ENCODE measurements at places on chromosomes 7 and 10. TPM values are rescaled to one million over a fixed set of nuclear protein-coding genes. Genes with fewer than 3 reads are reported as not detected.

Gene OPN1SW
- not detected for total RNA-seq

Gene ACTL6B
- not detected for total RNA-seq

Gene PNLIP
- total RNA-seq: 0.12 TPM

Gene CTTNBP2
- 16.5 TPM for total RNA-seq

All from metanephros (tissue), 2 donors.